Activated CD4-positive, alpha-beta T cell treated with anti-CD3 and anti-CD28 coated beads, Interleukin-2, amount 50 U/mL, for 48 hours (primary cell): ENCODE measurements at places on chromosomes 4 and X.
A peak's percentile ranks its signal among the peaks of the same experiment; 100 is the strongest.

- DNase-seq = no peak
Observed at GRCh38 chr4:5395781-5396180, 312.6 kb downstream of the EVC2 start.

GRCh38 chr4:73194064-73194463 lies 64.5 kb downstream of the ANKRD17 start:
- DNase-seq = no peak

DNA sequence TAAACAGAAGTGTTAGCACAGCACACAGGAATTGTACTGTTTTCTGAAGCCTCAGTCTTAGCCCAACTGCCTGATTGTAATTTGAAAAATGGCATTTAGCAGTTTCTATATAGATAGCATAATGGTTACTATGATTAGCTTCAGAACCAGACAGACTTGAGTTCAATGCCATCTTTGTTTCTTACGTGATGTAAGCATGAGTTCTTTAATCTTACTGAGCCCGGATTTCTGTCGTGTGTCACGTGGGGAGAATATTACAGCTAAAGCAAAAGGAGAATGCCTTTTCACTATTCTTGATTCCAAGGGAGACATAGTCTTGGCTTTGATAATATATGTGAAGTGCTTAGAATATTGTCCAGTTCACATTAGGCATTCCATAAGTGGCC lies 407.3 kb downstream of the STIM2 start:
- DNase-seq = no peak

DNA sequence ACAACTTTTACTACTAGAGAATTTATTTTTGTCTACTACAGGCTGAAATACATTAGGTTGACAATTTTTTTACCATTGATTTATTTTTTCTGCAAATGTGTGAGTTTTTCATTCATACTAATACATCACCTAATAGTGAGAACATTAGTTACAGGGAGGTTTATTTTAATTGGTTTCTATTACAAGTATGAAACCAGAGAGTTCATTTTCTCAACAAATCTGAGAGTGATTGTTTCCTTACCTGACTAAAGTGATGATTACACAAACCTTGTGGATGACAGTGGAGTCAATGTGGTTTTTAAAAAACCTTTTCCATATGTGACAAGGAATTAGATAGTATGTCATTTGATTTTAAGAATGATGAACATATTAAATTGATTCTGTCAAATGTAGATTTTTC lies 227.4 kb downstream of the PALLD start:
- DNase-seq = no peak

DNA sequence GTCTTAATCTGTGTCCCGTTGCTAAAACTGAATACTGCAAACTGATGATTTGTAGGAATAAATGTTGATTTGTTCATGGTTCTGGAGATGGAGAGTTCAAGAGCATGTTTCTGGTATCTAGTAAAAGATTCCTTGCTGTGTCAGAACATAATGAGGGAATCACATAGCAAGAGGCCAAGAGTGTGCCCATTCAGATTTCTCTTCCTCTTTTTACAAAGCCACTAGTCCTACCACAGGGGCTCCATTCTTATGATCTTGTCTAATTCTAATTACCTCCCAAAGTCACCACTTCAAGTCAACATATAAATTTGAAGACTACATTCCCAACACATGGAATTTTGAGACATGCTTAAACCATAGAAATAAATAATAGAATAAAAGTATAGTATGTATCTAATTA lies 608.8 kb upstream of the EPHA5 start:
- DNase-seq = no peak

DNA sequence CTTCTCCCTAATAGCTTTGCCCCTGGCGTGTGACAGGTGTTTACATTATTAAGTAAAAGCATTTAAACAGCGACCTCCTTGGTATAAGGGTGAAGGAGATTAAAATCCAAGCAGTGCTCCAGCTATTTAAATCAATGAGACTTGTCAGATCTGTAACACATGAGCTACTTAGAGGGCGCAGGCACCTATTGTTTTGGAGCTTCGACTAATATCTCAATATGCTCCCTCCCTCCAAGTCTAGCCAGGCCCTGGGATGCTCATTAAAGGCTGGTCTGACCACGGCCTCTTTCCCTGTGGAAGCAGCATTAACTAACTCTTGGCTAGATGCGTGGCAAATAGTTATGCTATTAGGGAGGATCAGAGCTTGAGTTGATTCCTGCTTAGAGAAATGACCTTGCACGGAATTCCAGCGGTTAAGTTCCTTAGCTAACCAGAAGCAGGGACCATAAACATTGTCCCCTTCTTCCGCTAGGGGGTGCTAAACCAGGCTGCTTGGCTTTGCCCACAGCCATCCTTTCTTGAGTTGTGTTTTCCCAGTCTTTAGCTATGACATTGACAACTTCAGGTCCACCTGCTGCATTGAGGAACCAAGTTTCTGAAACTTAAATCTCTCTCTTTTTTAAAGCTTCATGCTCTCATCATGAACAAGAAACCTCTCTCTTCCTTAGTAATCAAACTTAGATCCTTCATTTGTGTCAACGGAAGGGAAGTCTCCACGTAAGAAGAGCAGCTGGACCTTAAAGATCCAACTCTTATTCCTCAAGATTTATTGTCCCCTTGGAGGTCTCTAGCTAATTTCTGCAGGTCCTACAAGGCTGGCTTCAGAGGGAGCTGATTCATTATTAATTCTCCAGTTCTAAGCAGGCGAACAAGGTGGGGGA lies 80.7 kb upstream of the IGFBP7 start:
- DNase-seq = peak; percentile 41

GRCh38 chr4:173272996-173273395 lies 61.2 kb downstream of the HMGB2 start:
- no peak for DNase-seq

DNA sequence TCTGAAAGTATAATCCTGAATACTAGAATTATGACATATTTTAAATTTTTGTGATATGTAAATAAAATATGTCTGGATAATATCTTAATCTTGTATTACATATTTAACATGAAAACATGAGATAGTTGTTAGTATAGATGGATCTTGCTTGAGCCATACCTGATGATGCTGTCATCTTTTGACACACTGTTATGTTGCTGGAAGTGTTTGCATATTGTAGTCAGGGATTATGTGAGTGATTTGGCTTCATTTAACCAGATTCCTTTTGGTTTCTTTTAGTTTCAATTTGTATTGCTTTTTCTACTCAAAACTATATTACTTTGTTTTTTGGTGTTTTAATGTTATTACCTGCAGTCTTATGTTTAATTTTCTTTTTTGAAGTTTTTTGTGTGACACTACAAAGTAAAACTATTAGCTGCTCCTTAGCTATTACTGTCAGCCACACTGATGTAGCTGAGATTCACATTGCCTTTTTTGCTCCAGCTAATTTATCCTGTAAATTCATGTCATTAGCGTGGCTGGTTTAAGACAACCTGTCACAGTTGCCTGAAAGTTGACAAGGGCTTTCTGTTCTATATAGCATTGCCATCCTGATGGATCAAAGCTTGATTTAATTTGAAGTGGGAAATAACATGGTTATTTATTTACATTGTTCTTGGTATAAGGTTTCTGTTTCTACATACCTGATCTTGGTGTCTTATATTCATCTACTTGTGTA lies 33.7 kb downstream of the METAP1 start:
- no peak for DNase-seq

GRCh38 chrX:44871931-44872820 lies 812 bp upstream of the KDM6A start:
- DNase-seq = peak; percentile 18

DNA sequence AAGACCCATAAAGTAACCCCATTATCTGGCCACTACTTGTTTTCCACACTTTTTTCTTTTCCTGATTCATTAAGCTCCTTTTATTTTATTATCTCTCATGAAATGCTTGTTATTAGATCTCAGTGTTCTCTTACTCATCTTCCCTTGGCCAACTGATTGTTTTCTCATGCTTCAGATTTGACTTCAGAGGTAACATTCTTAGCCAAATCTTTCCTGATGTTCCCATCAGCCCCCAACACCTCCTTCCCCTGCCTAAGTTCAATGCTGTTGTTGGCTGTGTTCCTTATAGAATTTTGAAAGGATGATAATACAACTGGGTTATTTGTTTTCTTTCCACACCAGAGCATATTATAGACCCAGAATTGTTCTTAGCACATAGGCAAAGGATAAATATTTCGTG lies 75.6 kb downstream of the BMPR1B start:
- no peak for DNase-seq

DNA sequence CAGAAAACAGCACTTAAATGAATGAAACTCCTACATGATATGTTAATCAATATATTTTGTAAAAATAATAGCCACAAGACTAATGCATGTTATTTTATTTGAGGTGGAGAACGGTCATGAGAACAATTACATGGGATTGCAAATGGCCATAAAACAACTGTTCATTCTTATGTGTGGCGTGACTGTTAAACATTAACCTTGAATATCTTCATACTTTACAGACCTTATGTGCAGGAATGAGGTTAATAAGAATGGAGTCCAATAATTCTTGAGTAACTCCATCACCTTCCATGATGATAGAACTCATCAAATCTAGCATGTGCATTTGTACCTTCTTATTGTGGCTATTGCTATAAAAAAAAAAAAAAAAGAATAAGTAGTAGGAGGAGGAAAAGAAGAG lies 55.3 kb downstream of the PDS5A start:
- DNase-seq = no peak
